Skin of body (tissue), 3 donors: ENCODE measurements at places on chromosomes 6 and 20. TPM values are rescaled to one million over a fixed set of nuclear protein-coding genes. Genes with fewer than 3 reads are reported as not detected.

Gene PPIL4
- total RNA-seq = 38.0 TPM

Gene RPP21
- total RNA-seq = 14.0 TPM

Gene SLC16A10
- total RNA-seq = 8.6 TPM

Gene SEL1L2
- not detected for total RNA-seq

Gene HINT3
- 23.4 TPM for total RNA-seq

Gene CYP21A2
- total RNA-seq = not detected

Gene RBM38
- total RNA-seq = 28.5 TPM

Gene HCK
- total RNA-seq = 11.5 TPM

Gene RAB44
- 0.59 TPM for total RNA-seq

Gene SLC52A3
- total RNA-seq = 1.5 TPM

Gene TNFRSF6B
- 3.4 TPM for total RNA-seq

Gene TSPO2
- 0.79 TPM for total RNA-seq

Gene BCL2L1
- total RNA-seq = 56.4 TPM

Gene RAB32
- total RNA-seq = 21.3 TPM

Gene RIPPLY2
- total RNA-seq = not detected

Gene RSPO3
- 8.6 TPM for total RNA-seq

Gene SYNJ2
- 7.4 TPM for total RNA-seq

Gene ULBP2
- total RNA-seq = 0.89 TPM

Gene SNX9
- 28.6 TPM for total RNA-seq

Gene MARCKS
- 167 TPM for total RNA-seq

Gene DTNBP1
- total RNA-seq = 9.1 TPM

Gene KCNK17
- 0.10 TPM for total RNA-seq
